GM12878 (cell line): ENCODE measurements at places on chromosomes 7 and 10.

GRCh38 chr7:159095979-159096411 lies 48.7 kb downstream of the VIPR2 start:
- DNase-seq: no peak

GRCh38 chr7:43559171-43559945 lies 23.6 kb upstream of the STK17A start:
- no peak for DNase-seq

GRCh38 chr7:102167254-102167653 lies 119.4 kb upstream of the SH2B2 start:
- no peak for DNase-seq

- DNase-seq: no peak
Observed at GRCh38 chr7:50470250-50471163, 20.4 kb upstream of the FIGNL1 start.

DNA sequence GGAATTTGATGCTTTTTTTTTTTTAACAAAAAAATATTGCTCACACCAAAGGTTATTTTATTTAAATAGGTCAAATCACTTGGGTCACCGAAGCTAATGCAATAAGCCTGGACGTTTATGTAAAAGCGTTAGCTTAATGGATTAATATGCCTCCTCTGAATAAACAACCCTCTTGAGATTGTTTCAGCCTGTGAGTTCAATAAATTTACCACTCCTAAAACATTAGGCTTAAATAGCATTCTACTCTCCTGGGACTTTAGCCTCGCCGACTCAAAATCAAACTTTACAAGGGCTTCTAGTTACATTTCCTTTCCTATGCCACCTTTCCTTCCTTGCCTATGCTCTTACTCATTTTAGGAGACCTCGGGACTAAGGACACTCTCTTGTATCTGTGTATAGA lies 79.3 kb downstream of the DNAJB9 start:
- DNase-seq: no peak

DNA sequence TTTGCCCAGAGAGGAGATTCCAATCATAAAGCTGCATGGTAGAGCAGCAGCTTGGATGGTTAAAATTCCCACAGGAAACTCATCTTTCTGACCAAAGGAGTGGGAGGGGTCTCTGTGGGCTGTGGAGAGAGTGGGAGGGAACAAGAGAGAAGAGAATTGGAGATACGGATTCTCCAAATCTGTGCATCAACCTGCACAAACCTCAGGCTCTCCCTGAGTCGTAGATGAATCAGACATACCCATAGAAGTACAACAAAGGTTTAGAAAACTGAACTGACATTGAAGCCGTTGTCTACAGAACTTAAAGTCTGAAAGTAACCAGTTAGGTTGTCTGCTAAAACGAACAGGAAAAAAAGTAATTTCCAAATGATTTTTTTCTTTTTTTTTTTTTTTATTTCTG lies 41.9 kb downstream of the CYCS start:
- no peak for DNase-seq

DNA sequence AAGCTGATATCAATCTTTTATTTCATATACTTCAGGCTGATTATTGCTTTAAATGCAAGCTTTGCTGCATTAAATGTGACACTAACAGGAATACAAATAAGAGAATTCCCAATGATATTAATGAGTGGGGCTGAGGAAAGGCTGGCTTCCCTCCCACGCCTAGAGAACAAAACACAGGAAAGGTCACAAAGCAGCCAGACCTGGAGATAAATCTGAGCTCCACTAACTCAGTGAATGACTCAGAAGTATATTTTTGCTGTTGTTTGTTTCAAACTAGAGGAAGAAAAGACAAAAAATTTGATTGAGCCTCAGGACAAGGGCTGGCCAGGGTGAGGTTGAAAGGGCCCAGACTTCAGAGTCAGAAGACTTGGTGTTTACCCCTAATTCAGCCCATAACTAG lies 88.1 kb downstream of the XPNPEP1 start:
- DNase-seq: no peak

- DNase-seq: no peak
Observed at GRCh38 chr10:130934293-130935127, 377.0 kb downstream of the TCERG1L start.

- DNase-seq: no peak
Observed at GRCh38 chr10:102773986-102774385, 30.2 kb downstream of the WBP1L start.

DNA sequence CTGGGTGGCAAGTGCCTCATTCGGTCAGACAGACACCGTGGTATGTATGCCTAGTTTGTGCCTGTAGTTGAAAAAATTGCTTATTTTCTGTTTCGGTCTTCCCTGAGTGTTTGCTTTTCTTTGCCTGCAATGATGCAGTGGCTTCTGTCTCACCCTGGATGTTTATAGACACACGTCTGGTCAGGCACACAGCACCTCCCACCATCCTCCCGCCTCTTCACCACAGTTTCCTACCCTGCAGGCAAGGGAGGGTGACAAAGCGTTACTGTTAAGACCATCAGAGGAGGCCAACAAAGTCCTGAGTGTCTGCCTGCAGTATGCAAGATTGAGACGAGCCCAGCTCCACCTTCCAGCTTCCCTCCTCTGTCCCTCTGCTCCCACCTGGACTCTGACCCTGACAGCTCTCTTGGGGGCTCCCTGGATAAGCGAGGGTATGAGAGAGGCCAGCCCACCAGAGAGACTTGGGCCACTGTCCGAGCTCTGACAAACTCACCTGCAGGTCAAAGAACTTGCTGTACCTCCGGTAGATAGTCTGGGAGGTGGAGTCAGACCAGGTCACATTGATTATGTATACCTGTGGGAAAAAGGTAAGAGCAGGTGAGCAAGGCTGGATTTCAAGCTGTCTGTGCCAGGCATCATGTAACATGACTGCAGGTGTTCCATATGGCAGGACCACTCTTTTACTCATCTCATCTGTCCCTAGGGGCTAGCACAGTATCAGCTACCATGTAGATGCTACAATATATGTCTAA lies 54.4 kb downstream of the SH3PXD2A start:
- peak; percentile 24 for DNase-seq

DNA sequence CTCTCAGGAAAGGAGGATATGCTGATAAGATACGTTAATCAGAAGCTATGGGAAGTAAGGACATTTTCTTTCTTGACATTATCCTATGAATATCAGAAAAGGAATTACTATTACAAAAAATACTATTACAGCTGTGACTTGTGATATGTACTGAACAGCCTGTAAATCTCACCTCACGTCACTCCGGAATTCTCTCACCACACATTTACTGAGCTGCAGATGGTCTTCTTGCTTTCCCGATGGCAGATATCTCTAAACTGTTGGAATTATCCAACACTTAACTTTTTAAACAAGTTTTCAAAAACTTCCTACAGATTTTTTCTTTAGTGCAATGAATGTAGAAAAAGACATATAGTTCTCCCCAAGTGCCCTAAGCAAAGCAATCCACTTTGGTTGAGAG lies 313.4 kb downstream of the GPR37 start:
- DNase-seq: no peak

DNA sequence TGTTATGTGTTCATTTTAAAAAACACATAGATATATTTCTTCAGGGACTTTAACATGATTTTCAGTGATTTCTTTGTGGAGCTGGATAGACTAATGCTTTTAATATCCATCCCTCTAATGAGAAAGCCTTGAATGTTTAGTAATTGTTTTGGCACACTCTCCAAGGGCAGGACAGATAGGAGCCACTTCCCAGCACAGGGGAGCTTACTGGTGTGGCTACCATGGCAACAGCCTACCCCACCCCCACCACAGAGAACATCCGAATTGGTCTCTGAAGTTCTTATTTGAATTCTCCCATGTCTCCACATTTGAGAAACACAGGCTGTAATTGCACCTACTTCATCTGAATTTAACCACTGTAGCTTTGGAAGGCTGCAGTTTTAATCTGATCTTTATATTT lies 87.7 kb downstream of the PRKG1 start:
- no peak for DNase-seq

- DNase-seq: no peak
Observed at GRCh38 chr7:14389181-14389591, 399.7 kb upstream of the ETV1 start.

GRCh38 chr10:122303271-122304053 lies 32.4 kb downstream of the BTBD16 start:
- DNase-seq: no peak

DNA sequence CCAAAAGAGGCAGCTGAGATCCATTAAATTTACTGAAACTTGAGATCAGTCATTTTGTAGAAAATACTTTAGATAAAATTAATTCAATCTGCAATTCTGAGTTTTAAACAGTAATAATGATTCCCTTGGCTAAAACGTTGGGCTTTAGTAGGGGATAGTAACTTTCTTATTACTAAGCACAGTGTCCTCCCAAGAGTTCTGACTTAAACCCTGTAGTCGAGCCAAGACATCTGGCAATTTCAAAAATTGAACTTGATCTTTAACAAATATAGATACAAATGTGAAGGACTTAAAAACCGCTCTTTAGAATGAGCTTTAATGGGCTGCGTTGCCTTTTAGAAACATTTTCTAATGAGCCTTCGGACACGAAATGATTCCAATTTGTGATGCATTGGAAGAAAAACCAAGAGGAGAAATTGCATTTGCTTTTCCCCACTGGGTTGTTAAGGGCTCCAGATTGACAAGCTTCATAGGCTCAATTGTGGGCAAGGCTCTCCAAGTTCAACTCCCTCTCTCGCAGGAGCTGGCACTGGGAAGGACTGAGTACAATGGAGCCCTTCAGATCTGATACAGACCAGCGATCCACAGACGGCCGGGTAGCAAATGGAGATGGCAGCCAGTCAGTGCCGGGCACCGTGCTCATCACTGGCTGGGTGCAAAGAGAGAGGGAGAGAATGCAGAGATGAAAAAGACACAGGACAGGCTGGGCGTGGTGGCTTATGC lies 921.3 kb upstream of the AUTS2 start:
- DNase-seq: no peak

- DNase-seq: no peak
Observed at GRCh38 chr7:138848056-138848980, 50.3 kb upstream of the ATP6V0A4 start.

DNA sequence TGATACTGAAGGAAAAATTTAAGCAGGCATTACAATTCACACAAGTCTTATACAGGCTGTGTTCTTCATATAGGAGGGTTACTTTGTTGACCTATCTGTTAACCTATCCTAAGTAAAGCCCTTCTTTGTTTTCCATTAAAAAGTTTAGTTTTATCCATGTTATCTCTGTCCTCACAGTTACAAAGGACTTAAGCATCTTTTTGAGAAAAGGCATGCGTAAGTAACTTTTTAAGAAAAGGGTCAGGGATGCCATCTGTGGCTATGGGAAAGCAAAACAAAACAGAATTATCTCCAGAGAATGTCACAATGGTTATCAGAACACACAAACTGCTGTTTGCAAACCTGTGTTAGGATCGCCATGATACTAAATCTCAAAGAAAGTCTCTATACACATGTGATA lies 295.8 kb upstream of the MTPN start:
- no peak for DNase-seq

DNA sequence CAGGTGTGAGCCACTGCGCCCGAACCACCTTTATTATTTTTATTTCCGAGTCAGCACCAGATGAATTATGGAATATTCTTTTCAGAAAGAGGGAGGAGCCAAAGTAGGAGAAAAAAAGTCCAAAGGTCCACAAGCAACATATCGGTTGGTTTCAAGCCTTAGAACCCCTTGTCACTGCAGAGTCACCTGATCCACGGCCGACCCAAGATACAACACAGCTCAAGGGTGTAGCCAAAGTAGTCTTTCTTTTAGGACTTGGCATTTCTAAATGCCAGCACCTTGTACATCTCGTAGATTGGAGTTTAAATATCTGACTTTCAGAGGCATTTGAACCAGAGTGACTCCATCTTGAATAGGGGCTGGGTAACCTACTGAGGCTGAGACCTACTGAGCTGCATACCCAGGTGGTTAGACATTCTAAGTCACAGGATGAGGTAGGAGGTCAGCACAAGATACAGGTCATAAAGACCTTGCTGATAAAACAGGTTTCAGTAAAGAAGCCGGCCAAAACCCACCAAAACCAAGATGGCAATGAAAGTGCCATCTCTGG lies 113.9 kb upstream of the ANLN start:
- no peak for DNase-seq

GRCh38 chr10:82660205-82660604 lies 785.2 kb downstream of the NRG3 start:
- no peak for DNase-seq

DNA sequence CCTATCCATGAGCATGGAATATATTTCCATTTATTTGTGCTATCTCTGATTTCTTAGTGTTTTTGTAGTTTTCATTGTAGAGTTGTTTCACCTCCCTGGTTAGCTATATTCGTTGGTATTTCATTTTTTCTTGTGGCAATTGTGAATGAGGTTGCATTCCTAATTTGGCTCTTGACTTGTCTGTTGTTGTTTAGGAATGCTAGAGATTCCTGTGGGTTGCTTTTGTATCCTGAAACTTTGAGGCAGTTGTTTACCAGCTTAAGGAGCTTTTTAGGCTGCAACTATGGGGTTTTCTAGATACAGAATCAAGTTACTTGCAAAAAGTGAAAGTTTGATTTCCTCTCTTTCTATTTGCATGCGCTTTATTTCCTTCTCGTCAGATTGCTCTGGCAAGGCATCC lies 304.7 kb upstream of the GRM3 start:
- no peak for DNase-seq

DNA sequence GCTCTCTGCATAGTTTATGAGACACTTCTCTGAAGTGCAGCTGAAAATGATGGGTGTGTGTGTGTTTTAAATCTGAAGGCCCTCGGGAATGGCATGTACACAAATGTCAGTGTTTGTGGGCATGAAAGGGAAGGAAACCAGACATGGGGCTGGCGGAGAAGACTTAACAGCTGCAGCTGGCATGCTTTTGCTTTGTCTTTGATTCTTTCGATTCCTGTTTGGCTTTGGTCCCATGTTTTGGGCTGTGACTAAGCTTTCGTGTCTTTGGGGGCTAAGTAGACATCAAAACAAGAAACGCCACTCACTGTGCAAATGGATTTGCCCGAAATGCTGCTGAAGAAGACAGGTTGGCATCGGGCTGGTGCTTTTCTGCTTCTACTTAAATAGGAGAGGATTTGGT lies 179.3 kb downstream of the PFKFB3 start:
- DNase-seq: peak; percentile 13

DNA sequence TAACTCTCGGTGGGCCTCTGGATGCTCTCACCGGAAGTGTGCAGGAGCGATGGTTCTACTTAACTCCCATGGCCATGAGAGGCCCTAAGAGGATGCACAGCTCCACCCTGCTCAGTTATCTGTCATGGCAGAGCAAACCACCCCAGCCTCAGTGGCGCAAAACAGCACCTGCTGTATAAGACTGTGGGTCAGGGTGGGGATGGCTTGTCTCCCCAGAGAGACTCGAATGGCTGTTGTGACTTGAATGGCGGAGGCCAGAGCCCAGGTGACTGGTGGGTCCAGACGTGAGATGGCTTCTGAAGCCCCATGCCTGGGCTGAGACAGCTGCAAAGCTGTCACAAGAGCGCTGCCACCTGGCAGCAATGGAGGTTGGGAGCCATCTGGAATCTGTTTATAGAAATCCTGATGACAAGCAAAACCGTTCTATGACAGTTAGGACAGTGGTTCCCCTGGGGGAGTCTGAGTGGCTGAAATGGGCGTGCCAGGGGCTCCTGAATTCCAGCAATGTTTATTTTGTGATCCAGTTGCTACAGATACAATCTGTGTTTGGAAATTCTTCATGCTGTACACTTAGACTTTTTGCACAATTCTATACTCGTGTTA lies 490.5 kb downstream of the TCERG1L start:
- no peak for DNase-seq

GRCh38 chr10:22583683-22584082 lies 130.7 kb downstream of the PIP4K2A start:
- no peak for DNase-seq
